ENCODE measurements at places on chromosomes 12 and 14.
A peak's percentile ranks its signal among the peaks of the same experiment; 100 is the strongest.

- no peak for DNase-seq
These were observed 57.5 kb downstream of the CHST11 start for GRCh38 chr12:104514092-104514810.

DNA sequence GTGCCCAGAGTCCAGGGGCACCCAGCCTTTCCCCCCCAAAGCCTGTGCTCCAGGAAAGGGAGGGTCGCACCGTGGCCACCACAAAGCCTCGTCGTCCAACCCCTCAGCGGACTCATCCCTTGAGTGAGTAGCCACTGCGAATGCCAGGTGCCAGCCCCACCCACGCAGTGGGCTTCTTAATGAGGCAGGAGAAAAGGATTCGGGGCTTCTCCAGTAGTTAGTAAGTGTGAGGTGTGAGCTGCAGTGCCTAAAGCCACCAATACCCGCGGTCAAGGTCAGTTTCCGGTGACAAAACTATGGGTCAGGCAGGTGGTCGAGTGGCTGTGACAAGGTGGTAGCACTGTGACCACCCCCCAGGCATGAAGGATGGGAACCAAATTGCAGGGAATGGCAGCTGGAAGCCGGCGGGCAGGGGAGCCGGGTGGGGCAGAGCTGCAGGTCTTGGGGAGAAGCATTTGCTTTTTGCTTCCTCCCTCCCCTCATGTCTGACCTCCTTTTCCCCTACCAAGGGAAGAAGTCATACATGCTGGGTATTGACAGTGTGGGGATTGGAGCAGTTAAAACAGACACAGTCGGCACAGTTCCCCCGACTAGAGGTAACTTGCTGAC is 8.0 kb downstream of the RAN start:
- no peak for DNase-seq

DNA sequence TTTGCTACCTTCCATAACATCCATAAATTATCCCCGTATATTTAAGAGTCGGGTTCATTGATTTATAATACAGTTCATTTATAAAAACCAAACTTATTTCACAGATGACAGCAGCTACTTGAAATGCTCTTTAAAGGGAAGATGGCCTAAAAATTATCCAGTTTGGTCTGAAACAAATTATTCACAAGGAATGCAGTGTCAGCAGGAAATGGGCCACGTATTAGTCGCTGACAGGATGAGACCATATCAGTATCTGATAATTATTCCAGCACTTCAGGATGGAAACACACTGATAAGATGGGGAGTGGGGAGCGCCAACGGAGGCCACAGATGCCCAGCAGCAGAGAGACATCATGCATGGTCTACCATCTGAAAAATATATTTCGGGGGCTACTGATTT is 60.5 kb upstream of the TMEM132D start:
- DNase-seq: no peak

DNA sequence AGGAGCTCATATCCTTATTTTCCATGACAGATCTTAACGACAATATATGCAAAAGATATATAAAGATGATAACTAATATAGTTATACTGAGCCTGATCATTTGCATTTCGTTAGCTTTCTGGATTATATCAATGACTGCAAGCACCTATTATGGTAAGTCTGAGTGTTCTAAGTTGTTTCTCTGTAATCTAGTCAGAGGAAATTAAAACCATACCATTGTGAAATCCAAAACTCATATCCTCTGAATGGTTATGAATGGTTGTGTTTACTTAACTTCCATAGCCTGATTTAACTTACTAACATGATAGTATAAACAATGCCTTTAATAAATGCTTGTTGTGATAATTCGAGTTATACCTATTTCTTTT is 760 bp downstream of the TMEM19 start:
- DNase-seq: no peak

DNA sequence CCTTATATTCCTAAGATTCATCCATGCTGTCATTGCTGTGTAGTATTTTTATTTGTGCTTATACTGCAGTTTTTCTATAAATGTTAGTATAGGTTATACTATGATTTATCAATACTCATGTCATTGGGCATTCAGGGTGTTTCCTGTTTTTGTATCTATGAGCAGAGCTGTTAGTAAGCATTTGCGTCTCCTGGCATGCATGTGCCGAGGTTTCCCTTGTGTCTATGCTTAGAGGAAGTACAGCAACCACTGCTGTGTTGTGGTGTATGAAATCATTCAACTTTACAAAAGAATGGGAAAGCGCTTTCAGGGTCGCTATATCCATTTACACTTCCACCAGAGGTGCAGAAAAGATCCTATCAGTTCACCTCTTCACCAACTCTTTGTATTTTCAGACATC is 122.7 kb downstream of the RGS6 start:
- DNase-seq: no peak

DNA sequence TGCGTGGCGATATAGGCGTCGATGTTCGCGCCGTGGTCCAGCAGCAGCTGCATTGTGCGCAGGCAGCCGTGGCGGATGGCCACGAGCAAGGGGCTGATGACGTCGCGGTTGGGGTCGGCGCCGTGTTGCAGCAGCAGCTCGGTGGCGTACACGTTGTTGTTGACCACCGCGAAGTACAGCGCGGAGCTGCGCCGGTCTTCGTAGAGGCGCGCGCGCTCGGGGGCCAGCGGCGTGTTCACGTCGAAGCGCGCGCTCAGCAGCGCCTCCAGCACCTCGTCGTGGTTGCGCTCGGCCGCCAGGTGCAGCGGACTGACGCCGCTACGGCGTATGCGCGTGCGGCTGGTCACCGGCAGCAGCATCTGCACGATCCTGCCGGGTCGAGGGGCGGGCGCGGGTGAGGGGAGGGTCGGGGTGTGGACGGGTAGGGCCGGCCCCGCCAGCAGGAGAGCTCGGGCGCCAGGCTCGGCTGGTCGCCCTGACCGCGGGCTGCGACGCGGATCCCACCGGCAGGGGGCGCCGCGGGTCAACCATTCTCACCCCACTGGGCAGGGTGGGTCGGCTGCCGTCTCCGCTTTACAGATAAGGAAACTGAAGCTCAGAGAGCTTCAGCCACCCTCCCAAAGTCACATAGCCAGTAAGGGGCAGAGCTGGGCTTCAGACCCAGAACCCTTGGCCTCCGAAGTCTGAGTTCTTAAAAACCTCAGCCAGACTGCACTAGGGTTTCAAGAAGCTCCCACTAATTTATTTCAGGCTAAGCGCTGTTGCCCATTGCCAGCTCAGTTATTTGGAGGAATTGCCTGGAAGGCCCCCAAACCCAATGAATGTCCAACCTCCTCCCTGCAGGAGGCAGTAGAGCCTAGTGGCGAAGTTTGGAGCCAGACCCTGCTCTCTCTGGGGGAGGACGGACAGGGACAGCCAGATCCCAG is 12.4 kb downstream of the FAM181A start:
- peak; percentile 94 for DNase-seq
